Astrocyte of the cerebellum (primary cell): ENCODE measurements at places on chromosomes 2 and 18.

GRCh38 chr2:122390406-122390805, 635.0 kb downstream of the TSN start:
- no peak for DNase-seq

DNA sequence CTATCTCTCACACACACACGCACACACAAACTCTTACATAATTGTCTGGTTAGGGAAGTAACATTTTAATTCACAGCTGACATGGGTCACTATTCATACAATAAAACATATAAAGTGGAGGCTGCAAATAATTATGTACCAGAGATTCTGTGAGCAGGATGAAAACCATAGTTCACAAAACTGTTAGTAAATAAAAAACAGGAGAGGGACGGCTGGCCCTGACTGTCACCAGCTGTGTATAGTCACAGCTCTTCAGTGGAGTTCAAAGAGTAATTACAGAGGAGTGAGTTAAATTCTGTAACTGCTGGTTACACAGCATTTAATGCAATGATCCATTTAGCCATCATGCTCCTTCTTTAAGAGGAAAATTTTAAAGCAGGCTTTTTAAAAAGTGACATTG, 76.9 kb downstream of the NRXN1 start:
- no peak for DNase-seq

- no peak for DNase-seq
Measured at GRCh38 chr2:118942031-118942430, at the start of gene MARCO. TSS of gene MARCO (plus strand) at chr2:118942194. CDS start at chr2:118942301, 107 bp downstream.

DNA sequence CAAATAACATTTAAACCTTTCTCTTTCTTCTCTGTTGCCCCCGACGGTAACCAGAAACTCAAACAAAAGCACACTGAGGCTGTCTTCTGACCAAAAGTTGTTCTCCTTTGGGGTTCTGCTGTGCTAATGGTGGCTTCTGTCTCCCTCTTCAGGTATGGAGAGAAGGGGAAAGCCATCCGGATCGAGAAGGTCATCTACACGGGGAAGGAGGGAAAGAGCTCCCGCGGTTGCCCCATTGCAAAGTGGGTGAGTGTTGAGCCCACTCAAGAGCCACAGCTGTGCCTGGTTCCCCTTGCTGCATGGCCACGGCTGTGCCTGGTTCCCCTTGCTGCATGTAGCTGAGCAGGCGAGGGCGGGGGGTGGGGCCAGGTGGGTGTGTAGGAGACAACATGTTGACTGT, 67.4 kb downstream of the BOLA3 start:
- no peak for DNase-seq

GRCh38 chr2:237940828-237941227, 26.0 kb upstream of the UBE2F start:
- DNase-seq, result no peak

- DNase-seq, result no peak
Measured at GRCh38 chr2:168159754-168160585, 87.4 kb downstream of the STK39 start.

GRCh38 chr2:60976875-60977561, 40.5 kb upstream of the PEX13 start:
- no peak for DNase-seq

GRCh38 chr2:148726228-148726627, 81.7 kb downstream of the EPC2 start:
- no peak for DNase-seq
